Tibial nerve (tissue), 4 donors: ENCODE measurements at places on chromosomes 4 and X.

- DNase-seq: no peak
Observed at GRCh38 chr4:3123181-3123671, 48.7 kb downstream of the HTT start.

DNA sequence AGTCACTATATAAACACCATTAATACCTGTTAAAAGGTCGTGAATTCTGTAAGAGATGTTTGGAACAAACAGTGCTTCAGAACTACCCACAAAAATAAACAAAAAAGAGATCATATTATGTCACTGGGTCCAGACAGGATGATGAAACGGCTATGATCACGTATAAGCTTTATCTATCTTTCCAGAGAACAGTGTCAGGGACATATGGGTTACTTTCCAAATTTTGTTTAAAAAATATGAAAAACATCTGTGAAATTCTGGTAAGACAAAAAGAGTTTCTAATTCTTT lies 90.0 kb downstream of the SORBS2 start:
- no peak for DNase-seq

DNA sequence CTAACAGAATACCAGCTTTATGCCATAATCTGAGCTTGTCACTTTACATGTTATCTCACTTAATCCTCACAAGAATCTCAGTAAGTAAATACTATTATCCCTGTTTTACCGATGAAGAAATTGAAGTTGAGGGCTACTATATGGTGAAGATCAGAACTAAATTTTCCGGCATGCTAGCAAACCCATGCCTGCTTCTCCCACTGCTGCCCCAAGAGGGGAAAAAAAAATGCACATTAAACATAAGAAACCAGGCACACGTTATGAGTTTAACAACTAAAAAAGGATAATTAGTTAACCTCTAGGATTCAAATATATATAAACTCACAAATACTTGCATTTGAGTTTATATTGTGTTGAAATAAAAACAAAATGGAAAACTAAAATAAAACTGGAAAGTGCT lies 10.8 kb downstream of the SLC10A7 start:
- DNase-seq: no peak

DNA sequence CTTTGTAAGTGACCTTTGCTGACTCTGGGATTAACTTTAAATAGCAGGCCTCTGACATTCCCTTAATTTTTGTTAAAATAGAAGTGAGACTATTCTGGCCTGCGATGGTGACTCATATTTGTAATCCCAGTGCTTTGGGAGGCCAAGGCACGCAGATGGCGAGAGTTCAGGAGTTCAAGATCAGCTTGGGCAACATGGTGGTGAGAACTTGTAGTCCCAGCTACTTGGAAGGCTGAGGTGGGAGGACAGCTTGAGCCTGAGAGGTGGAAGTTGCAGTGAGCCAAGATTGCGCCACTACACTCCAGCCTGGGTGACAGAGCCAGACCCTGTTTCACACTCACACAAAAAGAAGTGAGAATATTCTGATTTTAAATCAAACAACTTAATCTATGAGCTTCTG lies 27.3 kb downstream of the ZNF330 start:
- no peak for DNase-seq

DNA sequence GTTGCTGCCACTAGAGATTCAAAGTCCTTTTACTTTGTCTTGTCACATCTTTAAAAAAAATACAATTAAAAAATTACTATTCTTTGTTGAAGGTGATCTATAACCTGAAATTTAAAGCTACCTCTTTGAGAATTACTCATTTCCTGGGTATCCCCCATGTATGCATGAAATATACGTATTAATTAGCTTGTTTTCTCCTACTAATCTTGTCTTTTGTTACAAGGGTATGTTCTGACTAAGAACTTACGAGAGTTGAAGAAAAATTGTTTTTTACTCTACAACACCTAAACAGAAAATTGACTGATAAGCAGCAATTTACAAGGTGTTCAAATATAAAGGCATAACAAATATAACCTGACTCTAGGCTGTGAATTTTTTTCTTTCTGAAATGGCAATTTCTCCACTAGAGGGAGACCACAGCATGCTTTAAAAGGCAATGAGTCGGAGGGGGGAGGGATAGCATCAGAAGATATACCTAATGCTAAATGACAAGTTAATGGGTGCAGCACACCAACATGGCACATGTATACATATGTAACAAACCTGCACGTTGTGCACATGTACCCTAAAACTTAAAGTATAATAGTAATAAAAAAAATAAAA lies 249.6 kb downstream of the OPHN1 start:
- DNase-seq: no peak
